ENCODE measurements at places on chromosomes 6 and 20.
A peak's percentile ranks its signal among the peaks of the same experiment; 100 is the strongest.

- DNase-seq: no peak
Observed at GRCh38 chr20:37520419-37520955, 563 bp upstream of the NNAT start.

DNA sequence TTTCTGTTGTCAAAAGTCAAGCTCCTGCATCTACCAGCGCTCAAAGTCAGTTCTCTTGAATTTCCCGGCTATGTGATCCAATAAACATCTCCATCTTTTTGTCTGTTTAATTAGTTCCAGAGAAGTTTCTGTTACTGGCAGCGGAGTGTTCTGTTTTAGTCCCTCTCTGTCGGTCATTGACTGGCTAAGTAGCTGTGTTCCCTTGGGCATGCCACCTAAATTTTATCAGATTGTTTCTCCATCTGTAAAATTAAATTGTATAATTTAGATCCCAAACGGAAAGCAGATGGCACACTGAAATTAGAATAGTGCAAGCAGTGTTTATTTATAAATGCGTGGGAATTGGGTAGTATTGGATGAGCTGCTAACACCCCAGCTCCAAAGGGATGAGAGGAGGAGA lies 29.7 kb upstream of the PRL start:
- DNase-seq: no peak

DNA sequence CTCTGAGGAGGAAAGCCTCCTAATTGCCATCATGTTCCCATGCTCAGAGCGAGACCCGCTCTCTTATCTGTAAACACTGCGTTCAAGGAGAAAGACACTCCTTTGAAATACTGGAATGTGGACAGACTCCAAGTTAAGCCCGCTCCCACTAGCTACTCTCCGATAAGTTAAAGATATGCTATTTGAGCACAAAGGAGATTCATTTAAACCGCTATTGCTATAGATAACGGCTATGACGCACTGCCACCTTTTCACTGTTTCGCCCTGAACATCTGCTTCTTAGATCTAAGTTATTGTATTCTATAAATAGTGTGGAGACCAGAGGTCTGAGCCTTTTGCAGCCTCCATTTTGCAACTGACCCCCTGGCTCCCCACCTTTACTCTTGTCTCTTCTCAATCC lies 82.3 kb downstream of the GPX5 start:
- DNase-seq: no peak

GRCh38 chr6:7734707-7735383 lies 8.9 kb downstream of the BMP6 start:
- no peak for DNase-seq

GRCh38 chr6:21402368-21402767 lies 191.2 kb upstream of the SOX4 start:
- DNase-seq: no peak

DNA sequence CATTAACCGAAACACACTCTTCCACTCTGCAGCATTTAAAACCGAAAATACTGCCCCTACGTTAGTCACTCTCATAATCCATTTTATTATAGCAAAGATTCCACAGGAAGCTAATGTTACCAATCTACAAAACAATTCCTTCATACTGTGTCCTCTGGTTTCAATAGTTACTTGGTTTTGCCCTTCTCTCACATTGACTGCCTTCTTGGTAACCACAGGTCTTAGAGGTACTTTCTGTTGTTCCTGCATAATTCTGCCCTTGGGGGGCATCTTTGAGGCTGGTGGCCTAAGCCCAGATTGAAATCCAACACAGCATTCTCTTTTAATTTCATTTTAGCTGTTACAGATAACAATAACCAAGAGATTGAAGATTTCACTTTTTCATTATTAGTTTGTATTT lies 9.8 kb upstream of the DCBLD1 start:
- no peak for DNase-seq

GRCh38 chr6:161414180-161414579 lies 140.3 kb upstream of the AGPAT4 start:
- no peak for DNase-seq

DNA sequence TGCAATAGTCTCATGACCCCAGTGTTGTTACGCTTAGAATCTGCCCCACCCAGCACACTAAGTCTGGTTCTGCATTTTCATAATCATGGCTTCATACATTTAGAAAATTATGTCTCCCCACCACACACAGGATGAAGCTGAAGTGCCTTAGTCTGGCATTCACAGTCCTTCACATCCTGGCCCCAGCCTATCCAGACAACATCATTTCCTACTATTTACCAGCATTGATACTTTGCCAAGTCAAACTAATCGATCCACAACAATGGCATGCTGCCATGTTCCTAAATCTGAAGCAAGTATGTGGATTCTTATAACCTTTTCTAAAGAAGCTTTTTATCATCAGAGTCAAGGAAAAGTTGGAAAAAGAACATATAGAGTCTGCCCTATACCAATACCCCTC lies 132.4 kb upstream of the FBXL4 start:
- DNase-seq: no peak

DNA sequence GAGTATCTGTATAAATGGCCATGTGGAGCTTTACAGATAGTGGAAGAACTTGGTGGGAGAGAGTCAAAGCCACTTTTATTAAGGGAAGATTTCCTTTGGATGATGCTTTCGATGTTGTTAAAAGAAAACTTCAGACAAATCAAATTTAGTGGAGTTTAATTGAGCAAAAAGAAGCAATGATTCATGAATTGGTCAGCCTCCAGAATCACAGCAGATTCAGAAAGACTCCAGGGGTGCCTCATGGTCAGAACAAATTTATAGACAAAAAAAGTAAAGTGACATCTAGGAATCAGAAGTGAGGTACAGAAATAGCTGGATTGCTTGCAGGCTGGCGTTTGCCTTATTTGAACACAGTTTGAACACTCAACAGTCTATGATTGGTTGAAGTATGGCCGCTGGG lies 5.3 kb upstream of the CGA start:
- DNase-seq: no peak

- DNase-seq: peak; percentile 36
Observed at GRCh38 chr20:9483131-9483530, 31.3 kb upstream of the LAMP5 start.

DNA sequence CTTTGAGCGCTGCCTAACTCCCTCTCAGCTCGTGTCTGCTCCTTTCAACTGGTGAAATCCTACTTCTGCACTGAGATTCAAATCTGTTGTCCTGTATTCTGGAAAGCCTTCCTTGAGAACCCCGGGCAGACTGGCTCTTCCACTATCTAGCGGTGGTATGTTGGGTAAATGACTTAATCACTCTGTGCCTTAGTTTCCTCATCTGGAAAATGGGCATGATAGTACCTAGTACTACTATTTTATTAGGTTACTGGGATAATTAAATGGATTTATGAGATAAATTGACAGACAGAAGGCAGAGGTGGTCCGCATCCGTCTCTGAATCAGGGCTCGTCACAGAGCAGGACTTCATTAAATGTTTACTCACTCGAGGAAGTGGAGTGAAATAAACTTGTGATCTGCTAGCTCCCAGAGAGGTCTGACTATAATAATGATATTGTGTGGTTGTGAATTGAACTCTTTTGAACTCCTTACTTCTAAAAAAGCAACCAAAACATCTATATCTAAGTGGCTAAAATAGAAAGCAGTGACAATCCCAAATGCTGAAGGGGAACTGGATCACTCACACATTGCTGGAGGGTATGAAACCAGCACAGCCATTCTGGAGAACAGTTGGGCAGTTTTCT lies 26.6 kb downstream of the PPP1R16B start:
- no peak for DNase-seq

DNA sequence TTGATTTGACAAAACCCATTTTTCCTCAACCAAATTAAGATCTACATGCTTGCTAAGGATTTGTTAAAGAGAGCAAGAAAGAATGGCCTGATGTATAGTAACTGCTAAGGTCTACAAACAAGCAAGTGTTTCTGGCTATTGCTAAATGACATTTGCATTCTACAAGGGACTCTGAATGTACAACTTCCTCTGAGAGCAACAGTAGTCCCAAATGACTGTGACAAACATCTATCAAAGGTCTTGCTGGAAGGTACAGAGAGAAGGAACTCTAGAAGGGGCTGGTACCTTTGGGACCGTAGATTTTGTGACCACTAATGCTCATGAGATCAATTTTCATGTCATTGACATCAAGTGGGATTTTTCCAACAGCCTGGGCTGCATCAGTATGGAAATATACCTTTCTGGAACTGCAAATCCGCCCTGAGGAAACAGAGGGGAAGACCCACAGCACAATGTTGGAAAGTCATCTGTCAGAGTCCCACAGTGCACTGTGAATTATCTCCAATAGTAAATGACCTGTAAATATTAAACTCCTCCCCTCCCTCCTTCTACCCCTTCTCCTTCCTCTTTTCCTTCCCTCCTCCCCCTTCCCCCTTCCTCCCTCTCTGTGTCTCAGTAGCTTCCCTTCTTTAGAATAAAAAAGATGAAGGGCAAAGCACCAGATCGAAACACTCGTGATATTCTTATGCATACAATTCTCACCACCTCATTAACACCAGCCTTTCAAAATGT lies 15.9 kb upstream of the CPNE1 start:
- DNase-seq: no peak

DNA sequence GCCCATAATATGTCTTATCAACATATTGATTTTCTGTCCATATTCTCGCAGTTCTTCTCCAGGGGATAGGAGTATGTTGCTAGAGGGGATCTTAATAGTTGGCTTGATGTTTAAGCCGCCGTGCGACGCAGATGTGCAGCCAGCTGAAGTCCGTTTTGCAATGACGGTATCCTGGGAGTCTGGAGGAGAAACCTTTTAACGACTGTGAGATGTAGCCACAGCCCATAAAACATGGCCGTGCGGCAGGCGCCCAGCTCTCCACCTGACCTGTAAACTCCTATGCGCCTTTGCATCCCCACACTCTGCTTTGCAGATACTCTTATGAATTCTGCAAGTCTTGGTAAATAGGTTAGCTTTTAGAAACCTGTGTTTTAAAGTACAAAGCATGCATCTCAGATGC lies 36.9 kb downstream of the BMP6 start:
- DNase-seq: no peak

All from NCI-H446 treated with DMSO at 0.1 percent for 48 hours (cell line).